Activated T-helper 1 cell treated with anti-CD3 and anti-CD28 coated beads, Interleukin-2, amount 50 U/mL, for 16 hours (primary cell): ENCODE measurements at places on chromosomes 7 and 10.

- no peak for DNase-seq
Observed at GRCh38 chr7:136692221-136692620, 176.2 kb upstream of the CHRM2 start.

GRCh38 chr10:51711519-51711891 lies 12.1 kb upstream of the CSTF2T start:
- DNase-seq = no peak

- no peak for DNase-seq
Observed at GRCh38 chr10:51599647-51600046, 99.7 kb downstream of the CSTF2T start.

DNA sequence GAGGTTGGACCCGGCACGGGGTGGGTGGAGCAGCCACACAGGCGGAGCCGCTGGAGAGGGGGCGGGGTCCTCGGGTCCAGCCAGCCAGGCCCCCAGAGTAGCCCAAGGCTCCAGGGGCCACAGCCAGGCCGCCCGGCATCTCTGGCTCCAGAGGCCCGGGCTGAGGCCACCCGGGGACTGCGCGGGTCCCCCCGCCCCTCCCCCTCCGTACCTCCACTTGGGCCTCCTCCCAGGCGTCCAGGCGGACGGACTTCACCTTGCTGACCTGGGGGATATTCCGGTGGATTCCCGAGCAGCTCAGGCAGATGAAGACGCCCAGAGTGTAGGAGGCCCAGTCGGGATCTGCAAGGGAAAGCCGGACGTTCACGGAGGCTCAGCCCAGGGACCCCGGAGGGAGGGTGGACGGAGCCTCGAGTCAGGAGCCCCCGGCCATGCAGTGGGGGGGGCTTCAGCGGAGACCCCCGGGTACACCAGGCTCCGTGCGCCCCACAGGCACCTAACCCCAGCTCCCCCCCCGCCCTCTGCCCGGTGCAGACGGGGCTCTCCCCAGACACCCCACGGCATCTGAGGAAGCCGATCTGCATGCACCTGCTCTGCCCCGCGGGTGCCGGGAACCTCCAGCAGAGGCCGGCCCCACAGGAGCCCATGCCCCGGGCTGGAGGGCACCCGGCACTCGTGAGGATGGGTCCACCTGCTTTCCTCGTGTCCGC lies 19.2 kb downstream of the ADAP1 start:
- DNase-seq = no peak

DNA sequence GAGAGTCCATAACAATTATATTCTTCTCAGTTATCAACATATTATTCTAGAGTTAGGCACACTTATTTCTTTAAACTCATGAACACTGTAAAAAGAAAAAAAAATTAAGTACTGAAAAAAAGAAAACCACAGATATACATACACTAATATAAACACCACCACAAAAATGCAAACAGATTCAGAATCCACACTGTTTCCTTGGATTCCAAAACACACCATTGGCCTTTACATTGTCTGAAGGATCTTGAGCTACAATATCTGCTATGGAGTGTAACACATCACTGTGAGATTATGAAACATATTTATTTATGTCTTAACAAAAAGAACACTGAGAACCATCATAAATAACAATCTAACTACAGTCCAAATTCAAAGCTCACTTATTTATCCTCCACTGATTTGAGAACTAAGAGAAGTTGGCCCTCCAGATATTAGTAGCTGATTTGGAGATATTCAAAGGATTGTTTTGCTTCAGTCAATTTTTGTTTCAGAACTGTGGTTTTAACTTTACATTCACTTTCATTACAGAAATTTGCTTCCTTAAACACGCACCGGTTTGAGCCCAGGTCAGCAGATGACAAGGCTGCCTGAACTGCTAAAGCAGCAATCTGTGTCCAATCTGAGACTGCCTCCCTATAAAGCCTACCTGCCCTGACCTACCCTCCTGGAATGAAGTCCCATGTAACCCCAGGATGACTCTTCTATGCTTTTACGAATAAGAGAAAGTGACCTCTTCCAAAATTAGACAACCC lies 47.0 kb upstream of the CDK1 start:
- DNase-seq = peak; percentile 9

GRCh38 chr7:129298268-129298893 lies 73.6 kb downstream of the AHCYL2 start:
- DNase-seq = no peak

DNA sequence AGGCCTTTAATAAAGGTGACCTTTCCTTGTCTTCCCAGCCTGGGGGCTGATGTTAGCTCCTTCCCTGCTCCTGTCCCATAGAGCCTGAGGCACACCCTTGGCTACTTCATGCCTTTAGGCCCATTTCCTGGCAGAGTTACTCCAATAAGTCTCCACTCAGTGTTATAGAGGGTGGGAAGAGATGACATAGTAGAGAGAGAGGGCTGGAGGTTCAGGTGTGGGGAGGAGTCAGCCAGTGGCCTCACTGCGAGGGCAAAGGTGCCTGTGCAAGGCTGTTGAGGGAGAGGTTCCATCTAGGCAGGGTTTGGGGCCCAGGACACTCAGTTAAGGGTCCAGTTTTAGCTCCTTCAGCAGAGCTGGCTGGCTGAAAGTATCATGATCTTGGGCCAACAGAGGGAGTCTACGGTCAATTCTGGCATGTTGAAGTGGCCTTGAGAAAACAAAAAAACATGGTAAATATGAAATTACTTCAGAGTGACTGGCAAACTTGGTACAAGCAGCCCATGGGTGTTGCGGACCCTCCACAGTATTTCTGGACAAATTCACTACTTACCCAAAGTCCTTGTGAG lies 67.9 kb downstream of the ZNF783 start:
- no peak for DNase-seq

DNA sequence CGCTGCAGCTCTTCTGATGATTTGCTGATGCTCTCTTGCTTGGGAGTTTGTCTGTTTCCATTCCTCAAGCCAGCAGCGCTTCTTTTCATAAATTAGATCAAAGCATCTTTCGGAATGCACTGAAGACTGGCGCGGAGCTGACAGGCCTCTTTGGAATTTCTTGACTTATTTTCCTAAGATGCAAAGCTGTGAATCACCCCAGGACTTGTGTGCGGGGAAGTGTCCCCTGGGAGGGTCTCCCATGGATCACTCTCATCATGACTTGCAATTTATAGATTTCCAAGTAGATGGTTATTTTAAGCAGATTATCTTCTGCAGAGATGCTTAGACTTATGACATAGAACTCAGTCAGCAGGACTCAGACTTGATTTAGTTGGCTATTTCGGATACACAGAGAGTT lies 467.2 kb downstream of the TCERG1L start:
- DNase-seq = no peak

- peak; percentile 70 for DNase-seq
Observed at GRCh38 chr7:63899691-63900393, 98.8 kb upstream of the ZNF722 start.

GRCh38 chr7:67056683-67057082 lies 60.0 kb downstream of the TYW1 start:
- DNase-seq = no peak

DNA sequence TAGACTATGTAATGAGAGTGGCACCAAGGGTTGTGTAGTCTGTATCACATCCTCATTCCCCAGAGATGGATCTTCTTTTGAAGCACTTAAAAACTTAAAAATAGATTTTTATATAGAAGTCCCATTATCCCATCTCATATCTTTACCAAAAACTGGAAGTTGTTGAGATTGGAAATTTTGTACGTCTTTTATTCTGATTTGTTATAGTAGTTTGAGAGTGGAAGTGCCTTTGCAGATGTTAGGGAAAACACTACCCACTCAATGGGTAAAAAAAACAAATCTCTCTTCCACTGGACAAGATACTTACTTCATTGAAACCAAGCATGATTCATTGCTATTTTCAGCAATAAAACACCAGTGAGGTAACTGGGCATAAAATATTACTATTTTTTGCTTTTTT lies 184.4 kb downstream of the MACC1 start:
- no peak for DNase-seq

GRCh38 chr10:7085913-7086589 lies 324.8 kb downstream of the SFMBT2 start:
- DNase-seq = no peak

- DNase-seq = no peak
Observed at GRCh38 chr7:117581424-117581823, 101.6 kb downstream of the CFTR start.

DNA sequence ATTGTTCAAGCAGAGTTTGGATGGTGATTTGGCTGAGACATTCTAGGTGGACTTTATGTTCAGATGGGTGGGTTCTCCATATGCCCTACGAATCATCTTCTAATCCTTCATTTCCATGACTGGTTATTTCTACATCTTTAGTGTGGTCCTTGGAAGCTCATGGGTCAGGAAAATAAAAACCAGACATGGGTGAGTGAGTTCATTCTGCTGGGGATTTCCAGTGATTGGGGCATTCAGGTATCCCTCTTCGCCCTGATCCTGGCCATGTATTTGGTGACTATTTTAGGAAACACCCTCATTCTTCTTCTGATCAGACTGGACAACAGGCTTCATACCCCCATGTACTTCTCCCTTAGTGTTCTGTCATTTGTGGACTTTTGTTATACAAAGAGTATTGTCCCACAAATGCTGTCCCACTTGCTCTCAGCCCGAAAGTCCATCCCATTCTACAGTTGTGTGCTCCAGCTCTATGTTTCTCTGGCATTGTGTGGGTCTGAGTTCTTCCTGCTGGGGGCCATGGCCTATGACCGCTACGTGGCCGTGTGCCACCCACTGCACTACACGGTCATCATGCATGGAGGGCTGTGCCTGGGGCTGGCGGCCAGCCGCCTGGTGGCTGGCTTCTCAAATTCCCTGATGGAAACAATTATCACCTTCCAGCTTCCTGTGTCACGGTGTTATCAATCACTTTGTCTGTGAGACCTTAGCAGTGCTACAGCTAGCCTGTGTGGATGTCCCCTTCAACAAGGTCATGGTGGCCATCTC lies 19.2 kb upstream of the OR6B1 start:
- DNase-seq = no peak

DNA sequence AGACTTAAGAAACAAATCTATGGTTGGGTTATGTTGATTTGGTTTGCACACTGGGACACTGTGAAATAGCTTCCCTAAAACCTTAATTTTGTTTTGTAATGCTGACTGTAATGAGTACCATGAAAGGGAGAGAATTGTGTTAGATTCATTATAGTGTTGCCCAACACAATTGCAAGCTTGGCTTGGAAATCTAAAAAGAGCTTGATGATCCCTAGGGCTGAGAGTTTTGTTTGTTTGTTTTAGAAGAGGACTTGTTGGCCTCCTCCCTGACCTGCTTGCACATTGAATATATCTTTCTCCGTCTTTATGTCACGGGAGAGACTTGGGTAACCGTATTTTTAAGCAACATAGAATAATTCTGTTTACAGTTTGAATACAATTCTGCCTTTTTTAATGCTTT lies 410.1 kb downstream of the ARL4A start:
- DNase-seq = no peak

DNA sequence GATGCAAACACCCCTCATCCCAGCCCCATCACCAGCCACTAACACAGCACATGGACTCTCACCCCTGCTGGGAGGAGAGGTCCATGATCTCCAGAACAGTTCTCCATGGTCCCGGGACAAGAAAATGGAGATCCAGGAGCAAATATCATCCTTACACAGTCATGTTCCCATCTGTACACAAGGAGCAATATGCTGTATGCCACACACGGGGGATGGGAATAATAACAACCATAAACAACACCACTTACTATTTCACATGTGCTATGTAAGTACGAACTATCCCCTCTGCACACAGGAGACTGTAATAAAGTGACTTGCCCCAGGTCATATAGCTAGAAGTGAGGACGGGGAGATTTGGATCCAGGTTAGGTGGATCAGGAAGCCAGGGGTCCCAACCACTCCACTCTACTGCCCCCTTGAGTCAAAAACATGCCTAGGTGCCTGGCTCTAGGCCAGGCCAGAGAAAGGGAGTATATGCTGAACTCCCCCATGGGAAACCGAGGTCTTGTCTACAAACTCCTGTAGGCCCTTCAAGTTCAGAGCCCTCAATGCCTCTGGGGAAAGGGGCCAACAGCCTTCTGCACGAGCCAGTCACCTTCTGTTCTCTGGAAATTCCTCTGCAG lies 34.1 kb downstream of the LRRC20 start:
- DNase-seq = no peak

DNA sequence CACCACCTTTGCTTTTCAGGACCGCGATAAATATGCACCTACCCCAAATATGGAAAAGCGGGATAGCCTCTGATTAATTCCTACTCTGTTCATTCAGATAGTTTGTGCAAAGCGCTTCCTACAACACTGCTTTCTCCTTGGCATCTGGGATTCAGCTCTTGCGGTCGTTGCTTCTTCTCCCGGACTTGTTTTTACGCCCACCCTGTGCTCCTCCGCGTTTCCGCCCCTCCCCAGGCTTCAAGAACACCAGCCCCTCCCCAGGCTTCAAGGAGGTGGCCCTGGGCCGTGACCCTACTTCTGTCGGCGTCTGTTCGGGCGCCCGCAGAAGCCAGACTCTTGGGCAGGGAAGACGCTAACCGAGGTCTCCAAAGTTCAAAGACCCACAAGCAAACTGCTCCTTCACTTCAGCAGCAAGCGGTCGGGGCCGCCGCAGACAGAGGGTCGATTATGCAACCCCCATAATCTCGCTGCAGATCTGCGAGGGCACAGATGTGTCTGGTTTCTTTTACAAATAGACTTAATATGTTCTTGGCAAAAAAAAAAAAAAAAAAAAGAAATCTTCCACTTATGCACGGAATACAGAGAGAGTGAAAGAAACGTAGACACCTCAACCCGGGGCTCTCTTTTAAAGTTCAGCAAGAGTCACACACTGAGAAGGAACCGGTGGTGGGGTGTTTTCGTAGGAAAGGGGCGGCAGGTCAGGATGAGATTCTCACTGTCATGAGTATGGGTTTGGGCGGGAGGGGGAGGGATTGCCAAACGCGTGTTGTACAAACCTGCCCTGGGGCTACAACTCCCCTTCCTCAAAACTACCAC lies 1.9 kb downstream of the DLX5 start:
- DNase-seq = no peak

GRCh38 chr10:69413221-69413865 lies 3.4 kb downstream of the TACR2 start:
- no peak for DNase-seq
